ENCODE measurements at places on chromosomes 16 and 17.

DNA sequence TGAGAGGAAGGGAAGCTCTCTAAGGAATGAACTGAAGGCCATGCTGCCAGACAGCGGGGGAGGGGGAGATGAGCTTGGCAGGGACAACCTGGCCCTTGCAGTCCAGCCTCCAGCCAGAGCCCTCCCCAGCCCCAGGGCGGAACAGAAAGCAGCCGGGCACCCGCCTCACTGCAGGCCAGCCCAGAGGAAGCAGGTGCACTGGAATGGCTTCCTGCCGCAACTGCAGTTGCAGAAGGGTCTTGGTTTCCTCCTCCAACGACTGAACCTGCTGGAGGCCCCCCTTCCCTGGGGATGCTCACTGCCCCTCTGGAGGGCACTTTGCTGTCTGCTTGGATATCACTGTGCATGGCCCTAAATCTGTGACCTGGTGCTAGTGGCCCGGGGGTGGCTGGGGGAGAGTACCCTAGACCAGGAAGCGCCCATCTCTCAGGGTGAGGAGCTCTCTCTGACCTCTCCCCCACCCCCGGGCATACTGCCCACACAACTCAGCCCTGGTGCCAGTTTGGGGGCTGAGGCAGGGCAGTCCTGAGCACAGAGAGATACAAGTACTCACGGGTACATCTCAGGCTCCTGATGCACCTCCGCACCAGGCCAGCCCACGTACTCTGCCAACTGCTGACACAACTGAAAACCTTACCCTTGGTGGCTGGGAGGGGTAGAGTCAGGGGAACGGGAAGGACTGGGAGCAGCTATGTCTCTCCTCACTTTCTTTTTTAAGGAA is 41.1 kb downstream of the MYO18A start:
- DNase-seq, result no peak

DNA sequence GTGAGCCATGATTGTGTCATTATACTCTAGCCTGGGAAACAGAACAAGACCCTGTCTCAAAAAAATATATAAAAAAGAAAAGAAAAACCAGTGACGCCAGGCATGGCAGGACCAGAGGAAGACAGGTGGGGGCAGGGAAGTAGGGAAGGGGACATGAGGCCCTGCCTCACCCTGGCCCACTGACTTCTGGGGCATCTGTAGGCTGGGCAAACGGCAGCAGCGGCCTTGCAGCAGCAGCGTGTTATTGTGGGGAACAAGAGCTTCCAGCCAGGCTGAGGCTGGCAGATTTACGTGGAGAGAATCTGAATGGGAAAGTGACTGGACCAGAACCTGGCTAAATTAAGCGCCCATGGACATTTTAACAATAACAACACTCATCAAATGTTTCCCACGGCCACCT is 19.4 kb downstream of the CMTM4 start:
- DNase-seq, result no peak

DNA sequence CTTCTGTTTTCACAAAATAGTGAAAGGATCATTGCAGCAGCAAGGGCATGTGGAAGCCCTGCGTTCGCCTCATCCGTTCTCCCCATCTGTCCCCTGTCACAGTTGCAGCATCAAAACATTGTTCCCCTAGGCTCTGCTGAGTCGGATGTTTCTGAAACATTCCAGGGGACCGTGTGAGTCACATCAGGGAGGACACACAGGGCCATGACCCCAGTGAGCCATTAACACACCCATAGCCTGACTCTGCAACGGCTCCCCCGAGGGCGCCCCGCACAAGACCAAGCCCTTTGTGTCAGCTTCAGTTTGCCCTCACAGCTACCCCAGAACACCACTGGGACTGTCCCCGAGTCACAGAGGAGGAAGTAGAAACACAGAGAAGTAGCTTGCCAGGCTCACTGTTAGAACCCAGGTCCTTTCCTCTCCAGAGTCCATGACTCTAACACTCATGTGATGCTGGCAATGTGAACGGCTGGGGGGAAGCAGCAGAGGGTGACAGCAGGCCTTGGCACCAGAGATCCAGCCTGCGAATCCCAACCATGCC is 63.3 kb upstream of the HSBP1 start:
- no peak for DNase-seq

- no peak for DNase-seq
Measured at GRCh38 chr16:75065149-75065505, 51.5 kb downstream of the LDHD start.

GRCh38 chr17:17269926-17270773 is 10.9 kb downstream of the COPS3 start:
- no peak for DNase-seq

- no peak for DNase-seq
Measured at GRCh38 chr17:74745548-74746177, 2.8 kb upstream of the NHERF1 start.
